Kidney epithelial cell (primary cell): ENCODE measurements at places on chromosomes 1 and 21.

DNA sequence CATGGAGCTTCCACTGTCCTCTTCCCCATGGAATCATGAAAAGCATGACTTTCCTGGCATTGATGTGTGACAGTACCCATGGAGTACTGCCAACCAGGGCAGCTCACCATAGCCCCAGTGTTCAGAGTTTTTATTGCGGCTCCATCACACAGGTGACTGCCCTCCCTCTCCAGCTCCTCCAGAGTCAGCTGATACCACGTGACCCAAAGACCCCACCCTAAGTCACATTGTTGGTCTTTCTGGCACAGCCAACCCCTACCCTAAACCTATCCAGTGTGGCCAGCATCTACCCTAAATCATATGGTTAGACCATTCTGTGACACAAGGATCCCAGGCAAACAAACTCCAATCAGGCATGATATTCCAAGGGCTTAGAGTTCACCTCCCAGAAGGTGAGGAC lies 77.4 kb upstream of the VAMP3 start:
- no peak for DNase-seq

DNA sequence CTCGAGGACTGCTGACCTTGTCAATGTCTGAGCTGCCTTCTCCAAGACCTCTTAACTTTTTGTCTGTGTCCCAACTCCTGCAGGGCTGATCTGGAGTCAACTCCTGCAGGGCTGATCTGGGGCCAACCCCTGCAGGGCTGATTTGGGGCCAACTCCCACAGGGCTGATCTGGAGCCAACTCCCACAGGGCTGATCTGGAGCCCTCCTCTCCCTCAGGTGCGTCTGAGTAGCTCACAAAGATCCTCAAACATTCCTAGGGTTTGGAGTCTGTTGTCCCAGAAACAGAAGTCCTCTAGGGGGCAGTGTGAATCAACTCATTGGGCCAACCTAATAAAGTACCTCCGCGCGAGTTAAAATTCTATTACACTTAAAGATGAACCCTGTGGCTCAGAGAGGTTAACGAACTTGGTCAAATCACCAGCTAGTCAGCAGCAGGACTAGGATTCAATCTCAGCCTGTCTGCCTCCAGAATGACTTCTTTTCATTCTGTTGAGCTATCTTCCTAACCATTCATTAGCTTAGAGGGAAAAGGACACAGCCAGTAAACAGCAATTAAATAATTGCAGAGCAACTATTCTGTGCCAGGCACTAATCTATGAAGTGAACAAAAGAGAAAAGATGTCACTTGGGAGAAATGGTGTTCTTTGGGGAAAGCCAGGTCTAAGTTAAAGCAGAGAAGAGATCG lies 17.2 kb upstream of the RLF start:
- no peak for DNase-seq

GRCh38 chr1:216555653-216556052 lies 132.4 kb upstream of the USH2A start:
- no peak for DNase-seq

DNA sequence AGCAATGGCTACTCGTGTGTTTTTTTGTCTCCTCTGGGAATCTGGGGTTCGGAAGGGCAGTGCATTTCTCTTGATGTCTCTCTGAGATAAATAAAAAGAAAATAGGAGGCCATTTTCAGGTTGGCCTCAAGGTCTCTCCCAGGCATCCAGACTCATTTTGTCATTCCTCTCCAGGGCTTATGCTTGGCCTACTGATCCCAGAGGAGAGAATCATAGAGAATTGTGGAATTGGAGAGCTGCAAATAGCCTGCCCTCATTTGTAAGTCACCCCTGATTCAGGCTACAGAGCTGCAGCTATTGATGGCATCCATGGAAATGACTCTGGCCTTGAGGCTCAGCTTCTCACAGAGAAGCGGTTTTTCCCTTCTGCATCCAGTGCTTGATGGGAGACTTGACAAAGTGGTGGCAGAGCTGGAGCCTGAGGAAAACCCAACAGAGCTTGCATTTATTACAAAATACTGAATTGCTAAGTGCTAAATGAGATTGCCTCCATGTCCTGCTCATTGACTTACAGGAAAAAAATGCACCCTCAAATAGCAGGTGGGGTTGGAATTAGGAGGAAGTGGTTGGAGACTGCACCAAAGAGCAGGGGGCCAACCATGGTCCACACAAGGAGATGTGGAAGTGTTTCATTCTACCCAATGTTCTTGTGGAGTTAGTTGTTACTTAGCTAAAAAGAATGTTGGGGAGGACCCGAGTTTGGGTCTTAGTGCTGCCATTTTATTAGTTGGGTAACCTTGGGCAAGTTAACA lies 140.4 kb downstream of the S1PR1 start:
- DNase-seq = no peak

DNA sequence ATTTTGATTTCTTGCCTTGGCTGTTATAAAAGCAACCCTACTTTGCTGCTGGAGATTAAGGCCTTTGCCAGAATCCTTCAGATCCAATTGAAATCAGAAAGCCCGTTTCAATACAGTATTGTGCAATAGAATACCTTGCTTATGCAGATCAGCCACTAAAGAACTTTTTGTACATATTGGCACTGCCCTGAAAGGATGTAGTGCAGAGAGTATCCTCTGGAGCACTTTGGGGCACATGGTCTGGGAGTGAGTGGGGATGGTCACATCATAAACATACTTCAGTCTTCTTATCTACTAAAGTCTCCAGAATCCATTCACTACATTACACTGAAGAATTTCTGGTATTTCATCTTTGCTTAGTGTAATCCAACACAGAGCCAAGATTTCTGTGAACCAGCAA lies 189.0 kb downstream of the CENPF start:
- no peak for DNase-seq
